ENCODE measurements at places on chromosomes 11 and 22.

- DNase-seq, result peak; percentile 31
Measured at GRCh38 chr11:57779276-57779675, 17.7 kb downstream of the CTNND1 start.

DNA sequence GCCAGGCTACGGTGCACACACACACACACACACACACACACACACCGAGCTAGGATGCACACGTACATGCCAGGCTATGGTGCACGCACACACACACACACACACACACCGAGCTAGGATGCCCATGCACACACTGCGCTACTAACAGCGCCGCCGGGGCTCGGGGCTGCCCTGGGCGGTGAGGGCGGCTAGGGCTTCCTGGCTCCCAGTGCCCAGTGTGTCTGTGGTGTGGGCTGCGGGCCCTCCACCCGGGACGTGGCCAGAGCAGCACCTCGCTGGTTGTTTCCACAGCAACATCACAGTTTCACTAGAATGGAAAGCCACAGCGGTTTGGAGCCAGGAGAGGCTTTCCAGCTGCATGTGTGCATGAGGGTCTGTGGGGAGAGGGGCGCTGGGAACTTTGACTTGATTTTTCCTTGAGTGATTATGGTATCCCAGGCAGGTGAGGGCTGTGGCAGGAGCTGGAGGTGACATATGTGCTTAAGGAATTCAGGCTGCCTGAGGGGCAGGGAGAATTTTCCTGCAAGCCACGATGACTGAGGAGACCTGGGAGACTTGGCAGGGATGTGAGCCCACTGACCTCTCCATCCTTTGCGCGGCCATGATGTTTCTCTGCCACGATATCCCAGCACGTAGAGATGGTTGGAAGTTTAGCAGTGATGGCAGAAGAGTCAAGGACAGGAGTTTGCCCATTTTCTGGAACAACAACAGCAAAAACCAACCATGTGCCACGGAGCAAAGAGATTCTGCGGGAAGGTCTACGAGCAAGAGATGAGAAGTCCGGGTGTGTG lies 195.9 kb downstream of the SNX19 start:
- no peak for DNase-seq

DNA sequence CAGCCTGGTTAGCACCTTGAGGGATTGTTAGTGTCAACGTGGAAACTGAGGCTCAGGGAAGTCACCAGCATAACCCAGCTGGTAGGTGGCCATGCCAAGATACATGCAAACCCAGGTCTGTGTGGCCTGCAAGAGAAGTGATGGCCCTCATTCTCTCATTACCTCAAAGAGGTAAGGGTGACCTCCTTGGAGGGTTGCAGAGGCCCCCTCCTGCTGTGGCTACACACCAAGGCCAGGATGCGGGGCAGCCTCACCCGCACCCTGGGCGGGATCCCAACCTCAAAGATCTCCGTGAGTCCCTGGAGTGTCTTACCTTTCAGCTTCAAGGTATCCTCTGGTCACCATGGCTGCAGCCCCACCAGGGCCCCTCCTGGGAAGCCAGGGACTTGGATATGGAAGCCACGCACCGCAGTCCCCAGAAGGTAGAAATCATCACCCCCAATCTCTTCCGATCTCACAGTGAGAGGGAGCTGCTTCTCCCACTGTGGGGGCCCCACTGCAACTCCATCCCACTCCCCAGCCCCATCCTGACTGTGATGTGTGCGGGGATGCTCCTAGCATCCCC lies 95.4 kb downstream of the MORC2 start:
- DNase-seq, result no peak

- no peak for DNase-seq
Measured at GRCh38 chr11:67027483-67027930, 4.6 kb downstream of the SYT12 start.

GRCh38 chr11:8833568-8834315 lies 77.2 kb upstream of the AKIP1 start:
- no peak for DNase-seq

DNA sequence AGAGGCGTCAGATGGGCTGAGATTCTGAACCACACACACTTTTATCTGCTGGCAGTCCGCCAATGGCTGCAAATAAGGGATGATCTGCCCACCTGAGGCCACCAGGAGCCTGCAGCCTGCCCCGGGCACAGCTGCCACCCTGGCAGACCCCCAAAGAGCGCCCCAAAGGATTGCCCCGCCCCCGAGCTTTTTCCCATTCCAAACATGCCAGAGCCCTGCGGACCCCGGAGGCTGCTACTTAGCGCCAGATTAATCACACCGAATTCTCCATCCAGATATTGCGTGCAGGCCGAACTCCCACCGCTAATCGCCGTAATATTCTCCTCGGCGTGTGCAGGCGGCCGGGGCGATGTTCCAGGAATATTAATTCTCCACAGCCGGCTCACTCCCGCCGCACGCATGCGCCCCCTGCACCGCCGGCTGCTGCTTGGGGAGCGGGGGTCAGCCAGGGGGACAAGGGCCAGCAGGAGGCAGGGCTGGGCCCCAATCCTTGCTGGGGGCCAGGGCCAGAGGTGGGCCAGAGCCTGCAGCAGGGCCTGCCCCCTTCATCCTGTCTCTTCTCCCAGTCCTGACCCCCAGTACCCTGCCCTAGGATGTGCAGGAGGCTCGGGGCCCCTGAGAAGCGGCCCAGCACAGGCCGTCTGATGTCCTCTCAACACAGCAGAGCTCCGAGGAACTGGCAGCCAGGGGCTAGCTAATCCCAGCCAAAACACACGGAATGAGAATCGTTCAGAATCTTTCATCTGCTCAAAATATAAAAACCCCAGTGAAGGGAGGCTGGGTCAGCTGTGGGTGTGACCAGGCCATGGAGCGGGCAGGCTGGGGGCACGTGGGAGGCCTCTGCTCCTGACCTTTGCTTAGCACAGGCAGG lies 19.5 kb upstream of the TCF20 start:
- no peak for DNase-seq

GRCh38 chr11:1130276-1131032 lies 27.3 kb upstream of the MUC5AC start:
- DNase-seq, result no peak

DNA sequence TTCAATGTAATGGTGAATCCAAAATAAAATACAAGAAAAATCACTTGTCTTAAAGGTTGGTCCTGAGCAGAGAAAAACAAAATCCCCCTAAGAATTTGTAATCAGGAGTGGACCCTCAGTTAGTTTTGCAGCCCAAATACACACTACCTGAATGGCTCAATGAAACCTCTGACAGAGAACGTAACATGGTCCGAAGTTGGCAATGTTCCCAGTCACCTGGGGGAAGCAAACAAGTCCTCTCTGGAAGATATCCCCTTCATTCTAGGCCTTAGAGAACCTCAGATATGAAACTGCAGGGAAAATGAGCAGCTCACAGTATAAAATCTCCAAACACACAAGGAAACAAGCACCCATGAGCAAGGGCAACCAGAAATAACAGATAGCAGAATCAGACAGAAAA lies 58.2 kb downstream of the MORC2 start:
- no peak for DNase-seq

- no peak for DNase-seq
Measured at GRCh38 chr11:34072832-34073231, 21.3 kb downstream of the CAPRIN1 start.

GRCh38 chr11:125201525-125202141 lies 37.1 kb downstream of the PKNOX2 start:
- DNase-seq, result no peak

DNA sequence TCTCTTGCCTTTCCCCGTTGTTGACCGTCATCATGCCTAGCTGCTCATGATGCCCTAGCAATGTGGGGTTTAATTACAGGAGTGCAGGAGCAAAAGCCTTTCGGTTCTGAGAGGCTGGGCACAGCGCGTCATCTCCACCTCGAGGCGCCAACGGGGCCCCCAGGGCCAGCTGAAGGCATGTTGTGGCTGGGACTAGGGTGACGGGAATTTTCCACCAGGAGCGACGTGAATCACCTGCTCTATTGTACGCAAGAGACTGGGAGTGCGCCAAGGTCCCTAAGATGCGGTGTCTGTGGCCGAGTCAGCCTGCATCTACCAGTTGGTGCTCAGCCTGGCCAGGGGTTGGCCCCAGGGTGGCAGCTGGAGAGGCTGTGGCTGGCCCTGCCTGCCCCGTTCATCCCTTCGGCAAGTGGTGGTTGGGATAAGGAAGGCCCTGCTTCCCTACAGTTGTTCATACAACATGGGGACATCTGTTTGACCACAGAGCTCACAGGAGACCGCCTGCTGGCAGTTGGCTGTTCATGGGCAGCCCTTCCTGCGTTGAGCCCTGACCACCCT lies 1175.6 kb downstream of the BRD1 start:
- DNase-seq, result no peak

GRCh38 chr11:123406441-123407129 lies 23.5 kb upstream of the GRAMD1B start:
- no peak for DNase-seq

GRCh38 chr11:66938582-66939135 lies 19.5 kb downstream of the PC start:
- no peak for DNase-seq

- DNase-seq, result peak; percentile 42
Measured at GRCh38 chr22:26901198-26901816, 243.9 kb downstream of the MIAT start.

DNA sequence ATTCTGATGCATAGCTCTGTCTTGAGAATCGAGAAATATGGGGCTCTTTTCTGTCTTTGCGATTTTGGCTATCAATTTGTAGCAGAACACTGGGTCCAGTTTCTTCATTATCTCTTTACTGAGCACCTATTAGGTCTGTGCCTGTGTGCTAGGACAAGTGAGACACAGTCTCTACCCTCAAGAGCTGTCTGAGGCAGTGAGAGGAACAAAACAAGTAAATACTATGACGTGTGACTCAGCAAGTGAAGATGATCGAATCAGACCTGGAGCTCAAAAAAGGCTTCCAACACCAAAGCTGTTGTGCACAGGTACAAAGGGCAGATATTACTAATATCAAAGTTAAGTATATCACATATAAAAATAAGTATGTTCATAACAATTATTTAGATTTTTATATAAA lies 52.4 kb downstream of the LGR4 start:
- no peak for DNase-seq

DNA sequence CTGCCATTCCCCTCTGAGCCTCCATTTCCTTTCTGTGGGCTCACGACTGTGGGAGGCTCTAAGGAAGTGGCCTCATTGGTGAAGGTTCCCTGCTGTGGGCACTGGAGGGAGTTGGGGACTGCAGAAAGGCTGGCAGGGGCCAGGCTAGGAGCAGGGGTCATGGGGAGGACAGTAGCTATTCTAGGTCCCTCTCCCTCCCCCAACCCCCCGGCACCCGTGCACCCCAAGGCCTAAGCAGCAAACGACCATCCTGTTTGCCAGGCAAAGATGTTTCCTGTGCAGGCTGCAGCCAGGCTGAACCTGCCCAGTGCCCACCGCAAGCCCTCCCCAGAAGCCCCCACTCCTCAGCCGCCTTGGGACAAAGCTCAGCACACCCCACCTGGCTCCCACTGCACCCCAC lies 189.4 kb downstream of the MN1 start:
- no peak for DNase-seq

- DNase-seq, result no peak
Measured at GRCh38 chr11:10243896-10244575, 50.0 kb downstream of the SBF2 start.

- no peak for DNase-seq
Measured at GRCh38 chr11:78790784-78791183, 216.1 kb upstream of the NARS2 start.

DNA sequence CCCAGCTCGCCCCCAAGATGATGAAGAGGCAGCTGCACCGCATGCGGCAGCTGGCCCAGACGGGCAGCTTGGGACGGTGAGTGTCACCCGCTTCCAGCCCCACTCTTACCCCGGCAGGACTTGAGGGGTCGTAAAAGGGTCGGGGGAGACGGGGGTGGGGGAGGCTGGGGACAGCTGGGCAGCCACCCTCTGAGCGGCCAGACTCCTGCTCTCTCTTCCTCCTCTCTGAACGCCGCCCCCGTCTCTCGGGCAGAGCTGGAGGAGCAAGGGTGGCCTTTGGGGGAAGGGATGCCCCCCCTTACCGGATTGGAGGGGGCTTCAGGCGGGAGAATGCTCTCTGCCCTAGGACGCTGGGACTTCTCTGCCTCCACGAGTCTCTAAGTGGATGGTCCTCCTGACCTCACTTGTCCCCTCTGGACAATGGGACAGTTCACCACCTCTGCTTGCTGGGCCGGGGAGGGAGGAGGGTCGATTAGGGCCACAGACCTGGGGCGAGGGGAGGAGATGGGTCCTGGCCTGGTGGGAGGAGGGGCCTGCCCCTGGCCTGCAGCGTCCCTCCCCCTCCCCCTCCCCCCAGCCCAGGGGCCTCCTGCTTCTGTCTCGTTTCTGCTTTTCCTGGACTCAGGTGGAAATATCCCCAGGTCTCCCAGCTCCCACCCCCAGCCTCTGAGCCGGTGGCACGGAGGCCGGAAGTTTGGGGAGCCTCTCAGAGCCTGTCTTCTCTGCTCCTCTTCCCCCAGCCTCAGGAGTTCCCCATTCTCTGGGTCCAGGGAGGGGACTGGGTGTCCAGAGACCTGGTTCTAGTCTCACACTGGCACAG lies 512 bp downstream of the SH3BP1 start:
- peak; percentile 42 for DNase-seq

DNA sequence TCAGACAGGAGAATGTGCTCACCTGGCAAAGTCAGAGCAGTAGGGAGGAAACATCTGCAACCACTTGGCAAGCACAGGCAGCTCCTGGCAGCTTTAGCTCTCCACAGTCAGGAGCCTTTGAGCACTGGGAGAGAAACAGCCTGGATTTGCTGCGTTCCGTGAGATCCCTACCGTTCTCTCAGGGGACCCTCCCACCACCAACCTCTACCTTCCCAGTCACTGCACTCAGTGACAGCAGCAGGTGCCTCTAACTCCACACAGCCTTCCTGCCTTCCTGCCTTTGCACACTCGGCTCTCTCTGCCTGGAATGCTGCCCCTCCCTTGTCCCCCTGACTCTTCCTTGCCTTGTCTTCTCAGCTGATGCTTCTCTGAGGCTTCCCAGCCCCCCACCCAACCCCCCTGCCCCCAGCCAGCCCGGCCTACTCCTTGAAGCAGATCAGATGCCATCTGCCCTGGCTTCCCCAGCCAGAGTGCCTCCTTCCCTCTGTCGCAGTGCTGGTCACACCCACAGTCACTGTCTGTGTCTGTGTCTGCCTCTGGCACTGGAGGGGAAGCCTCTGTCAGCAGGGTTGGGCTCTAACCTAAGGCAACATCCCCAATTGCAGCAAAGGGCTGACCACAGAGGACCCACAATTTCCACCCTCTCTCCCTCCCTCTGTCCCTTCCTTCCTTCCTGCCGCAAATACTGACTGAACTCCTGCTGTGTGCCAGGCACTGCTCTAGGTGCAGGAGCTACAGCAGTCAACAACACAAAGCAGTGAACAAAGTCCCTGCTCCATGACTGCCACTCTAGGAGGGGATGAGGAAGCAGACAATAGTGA lies 14.9 kb upstream of the TSKU start:
- no peak for DNase-seq

DNA sequence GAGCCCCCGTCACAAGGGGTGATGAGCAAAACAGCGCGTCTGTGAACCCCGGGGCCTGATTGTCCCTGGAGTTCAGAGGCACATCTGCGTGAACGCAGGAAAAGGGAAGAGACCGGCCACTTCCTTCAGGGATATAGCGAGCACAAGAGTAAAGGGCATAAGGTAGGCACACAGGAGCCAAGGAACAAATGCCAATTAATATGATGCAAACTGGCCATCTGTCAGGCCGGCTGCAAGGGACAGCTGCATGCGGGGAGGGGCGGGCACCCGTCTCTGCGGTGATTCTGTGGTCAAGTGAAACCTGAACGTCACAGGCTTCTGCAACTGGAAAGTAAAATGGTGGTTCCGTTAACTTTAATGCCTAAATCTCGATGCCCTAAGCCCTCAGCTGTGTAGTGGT lies 64.7 kb downstream of the TRIM29 start:
- DNase-seq, result no peak

Measured in WTC11 (cell line).